Heart left ventricle (tissue), 16 donors: ENCODE measurements at places on chromosomes 6 and 20. TPM values are rescaled to one million over a fixed set of nuclear protein-coding genes. Genes with fewer than 3 reads are reported as not detected.
A peak's percentile ranks its signal among the peaks of the same experiment; 100 is the strongest.

GRCh38 chr6:135182071-135183001 is 1.2 kb downstream of the MYB start:
- DNase-seq = peak; percentile 21

GRCh38 chr6:13354331-13355042 is 26.1 kb upstream of the TBC1D7 start:
- DNase-seq = no peak

GRCh38 chr6:147201885-147202515 is 2.2 kb upstream of the STXBP5 start:
- DNase-seq = no peak

DNA sequence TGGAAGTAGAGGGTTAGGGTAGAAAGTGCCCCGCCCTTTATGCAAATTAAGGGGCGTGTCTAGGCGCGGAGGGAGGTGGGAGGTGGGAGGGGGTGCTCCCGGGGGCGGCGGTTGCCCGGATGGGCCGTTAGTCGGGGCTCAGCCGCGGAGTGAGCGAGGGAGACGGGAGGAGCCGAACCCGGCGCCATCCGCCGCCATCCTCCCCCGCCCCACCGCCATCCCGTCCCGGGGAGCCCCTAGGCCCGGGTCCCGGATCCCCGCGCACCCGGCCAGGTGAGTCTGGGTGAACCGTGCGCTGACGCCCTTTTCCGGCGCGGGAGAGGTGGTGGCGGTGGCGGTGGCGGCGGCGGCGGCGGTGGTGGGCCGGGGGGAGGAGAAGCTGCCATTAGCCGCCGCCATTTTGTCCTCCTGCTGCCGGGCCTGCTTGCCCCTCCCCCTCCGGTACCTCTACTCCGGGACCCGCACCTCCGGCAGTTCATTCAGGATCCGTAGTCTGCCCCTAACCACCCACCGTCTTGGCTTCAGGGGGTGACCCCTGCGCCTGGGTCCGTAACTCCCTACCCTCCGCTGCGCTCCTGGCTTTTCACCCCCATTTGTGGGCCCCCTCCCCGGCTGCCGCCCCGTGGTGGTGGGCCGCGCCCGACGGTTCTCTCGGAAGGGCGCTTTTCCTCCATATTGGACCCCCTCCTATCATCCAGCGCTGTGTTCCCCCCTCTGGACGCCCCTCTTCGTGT is at the start of gene PRRC2A:
Gene PRRC2A, plus strand, starts transcription at position 130 of the 734 bp plus-strand sequence. CDS start 2,075 bp downstream, outside the sequence.
- peak; percentile 83 for DNase-seq

- no peak for DNase-seq
Observed at GRCh38 chr6:43367245-43367984, 2.0 kb downstream of the ZNF318 start.

CLIC5 gene
- polyA plus RNA-seq = 63.2 TPM

DNA sequence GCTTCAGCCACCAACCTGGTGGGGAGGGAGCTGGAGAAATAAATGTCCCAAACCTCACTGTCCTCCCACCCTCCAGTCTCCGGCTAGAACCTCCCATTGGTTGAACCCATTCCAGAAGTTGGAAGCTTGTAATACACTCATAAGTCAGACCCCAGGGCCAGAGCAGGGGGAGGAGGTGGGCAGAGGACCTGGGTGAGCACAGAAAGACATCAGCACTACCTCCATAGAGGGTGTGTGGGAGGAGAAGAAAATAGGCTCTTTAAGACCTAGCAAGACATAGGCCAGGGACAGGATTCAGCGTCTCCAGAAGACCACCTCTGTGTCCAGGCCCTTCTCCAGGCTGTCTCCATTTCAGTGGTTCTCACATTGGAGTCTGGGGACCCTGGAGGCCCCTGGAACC is 73.3 kb upstream of the TOP1 start:
- no peak for DNase-seq
